ENCODE measurements at places on chromosomes 2 and 18.
A peak's percentile ranks its signal among the peaks of the same experiment; 100 is the strongest.

GRCh38 chr2:156398176-156398575 lies 38.0 kb upstream of the GPD2 start:
- no peak for DNase-seq

GRCh38 chr2:127115471-127116199 lies 8.7 kb upstream of the BIN1 start:
- DNase-seq: no peak

DNA sequence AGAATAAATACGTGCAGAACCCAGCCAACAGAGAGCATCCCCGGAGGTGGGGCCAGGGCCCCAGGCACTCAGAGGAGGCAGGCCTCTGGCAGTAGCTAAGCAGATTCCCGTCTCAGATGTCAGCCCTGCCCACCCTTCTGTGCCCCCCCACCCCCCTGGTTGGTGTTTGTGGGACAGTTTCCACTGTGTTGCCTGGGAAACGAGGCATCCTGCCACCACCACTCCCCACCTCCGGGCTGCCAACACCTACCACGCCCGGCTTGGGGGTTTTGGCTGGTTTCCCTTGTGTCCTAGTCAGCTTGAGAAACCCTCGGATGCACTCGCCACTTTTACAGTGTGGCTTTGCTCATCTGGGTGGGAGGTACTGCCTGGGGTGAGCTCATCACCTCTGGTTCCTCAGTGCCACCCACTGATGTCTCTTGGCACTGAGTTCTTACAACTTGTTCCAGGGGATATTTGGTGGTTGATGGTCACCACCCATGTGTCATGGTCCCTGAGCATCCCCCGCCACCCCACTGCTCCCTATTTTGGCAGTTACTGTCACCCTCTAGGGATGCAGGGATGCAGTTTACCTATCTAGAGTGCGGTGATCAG lies 72.4 kb upstream of the YWHAQ start:
- no peak for DNase-seq

DNA sequence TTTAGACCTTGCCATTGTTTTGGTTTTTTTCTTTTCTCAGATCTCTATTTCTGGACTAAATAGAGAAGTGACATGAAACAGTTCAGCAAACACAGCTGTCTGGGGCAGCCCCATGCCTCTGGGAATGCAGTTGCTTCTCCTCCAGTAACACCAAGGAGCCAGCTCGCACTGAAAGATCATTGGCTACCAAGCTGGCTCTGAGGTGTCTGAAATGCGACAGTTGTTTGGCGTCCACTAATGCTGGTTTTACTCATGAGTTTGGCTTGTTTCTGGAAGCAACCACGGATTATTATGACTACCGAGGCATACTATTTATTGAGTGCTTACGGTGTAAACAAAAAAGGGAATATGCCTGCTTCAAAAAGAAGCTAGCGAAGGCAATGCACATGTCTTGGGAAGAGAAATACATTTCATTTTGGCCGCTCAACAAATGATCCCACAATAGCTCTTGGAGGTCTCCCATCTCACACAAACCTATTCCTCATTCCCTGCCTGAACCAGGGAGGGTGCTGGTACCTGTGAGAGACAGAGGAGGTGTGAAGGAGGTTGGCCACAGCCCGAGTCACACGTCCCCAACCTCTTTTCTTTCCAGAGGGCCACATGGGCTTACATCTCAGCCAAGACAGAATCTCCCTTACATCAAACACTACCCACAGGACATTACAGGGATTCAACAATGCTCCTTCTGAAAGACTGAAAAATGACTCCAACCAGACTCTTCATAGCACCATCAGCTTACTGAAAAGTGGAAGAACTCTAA lies 37.5 kb upstream of the NEB start:
- DNase-seq: peak; percentile 24

- DNase-seq: no peak
These were observed 30.7 kb upstream of the CD302 start for GRCh38 chr2:159828738-159829137.

DNA sequence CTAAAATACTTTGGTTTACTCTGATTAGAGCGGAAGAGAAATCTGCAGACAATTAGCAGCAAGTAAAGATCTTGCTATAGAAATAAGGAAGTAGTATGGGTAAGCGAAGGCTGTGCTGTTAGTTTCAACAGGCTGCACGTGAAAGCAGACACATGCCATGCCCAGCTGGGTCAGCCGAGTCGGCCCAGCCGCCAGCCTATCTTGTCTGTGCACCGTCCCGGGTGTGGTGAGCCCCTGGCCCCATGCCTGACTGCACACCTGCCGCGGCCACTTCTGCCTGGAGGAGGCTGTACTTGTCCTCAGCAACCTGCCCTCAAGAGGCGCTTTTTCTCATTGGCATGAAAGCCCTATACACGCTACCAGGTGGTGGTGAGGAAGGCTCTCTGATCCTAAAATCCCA lies 185.5 kb downstream of the SEPTIN10 start:
- DNase-seq: no peak

GRCh38 chr2:227848146-227848545 lies 23.3 kb upstream of the DAW1 start:
- DNase-seq: no peak

DNA sequence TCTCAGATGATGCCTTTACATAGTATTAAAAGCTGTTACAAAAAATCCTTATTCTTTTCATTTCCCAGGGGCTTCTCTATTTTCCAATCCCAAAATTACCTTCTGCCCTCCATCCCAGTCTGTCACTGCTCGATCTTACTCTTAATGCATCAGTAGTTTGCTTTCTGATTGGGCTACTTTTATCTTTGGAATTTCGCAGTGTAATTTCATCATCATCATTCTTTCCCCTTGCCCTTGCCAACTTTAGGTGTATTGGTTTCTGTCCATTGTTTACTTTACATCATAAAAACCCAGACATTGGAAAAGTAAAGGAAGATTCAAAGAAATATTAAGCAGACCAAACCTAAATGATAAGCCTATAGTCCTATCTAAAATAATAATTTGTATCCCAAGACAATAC lies 457.2 kb downstream of the PIK3C3 start:
- no peak for DNase-seq

GRCh38 chr2:233486778-233487552 lies 79.6 kb downstream of the USP40 start:
- DNase-seq: no peak

DNA sequence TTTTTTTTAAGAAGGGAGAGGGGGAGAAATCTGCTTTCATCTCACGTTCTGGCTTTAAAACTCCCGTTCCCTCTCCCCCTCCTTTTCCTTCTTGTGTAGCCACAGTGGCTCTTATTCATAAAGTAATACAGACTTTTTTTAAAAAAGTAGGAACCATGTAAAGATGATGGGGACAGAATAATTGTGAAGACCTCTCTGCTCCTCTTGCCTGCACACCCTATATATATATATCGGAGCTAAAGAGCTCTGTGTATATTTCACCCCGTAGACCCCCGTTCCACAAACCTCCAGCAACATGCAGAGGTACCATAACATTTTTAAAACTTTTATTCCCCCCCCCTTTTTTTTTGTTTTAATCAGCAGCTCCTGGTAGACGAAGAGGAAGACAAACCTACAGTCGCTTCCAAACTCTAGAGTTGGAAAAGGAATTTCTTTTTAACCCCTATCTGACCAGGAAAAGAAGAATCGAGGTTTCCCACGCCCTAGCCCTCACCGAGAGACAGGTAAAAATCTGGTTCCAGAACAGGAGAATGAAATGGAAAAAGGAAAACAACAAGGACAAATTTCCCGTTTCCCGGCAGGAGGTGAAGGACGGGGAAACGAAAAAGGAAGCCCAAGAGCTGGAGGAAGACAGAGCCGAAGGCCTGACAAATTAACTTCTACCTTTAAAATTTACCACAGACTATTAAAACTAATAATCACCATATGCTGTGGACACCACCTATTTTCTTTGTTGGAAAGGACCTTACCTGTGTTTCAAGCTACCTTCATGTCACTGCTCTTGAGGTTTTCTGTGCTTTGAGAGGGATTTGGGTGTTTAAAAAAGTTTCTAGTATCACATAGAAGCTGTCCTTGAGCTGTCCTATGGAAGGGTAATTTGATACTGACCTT lies 1.7 kb downstream of the HOXD8 start:
- no peak for DNase-seq

DNA sequence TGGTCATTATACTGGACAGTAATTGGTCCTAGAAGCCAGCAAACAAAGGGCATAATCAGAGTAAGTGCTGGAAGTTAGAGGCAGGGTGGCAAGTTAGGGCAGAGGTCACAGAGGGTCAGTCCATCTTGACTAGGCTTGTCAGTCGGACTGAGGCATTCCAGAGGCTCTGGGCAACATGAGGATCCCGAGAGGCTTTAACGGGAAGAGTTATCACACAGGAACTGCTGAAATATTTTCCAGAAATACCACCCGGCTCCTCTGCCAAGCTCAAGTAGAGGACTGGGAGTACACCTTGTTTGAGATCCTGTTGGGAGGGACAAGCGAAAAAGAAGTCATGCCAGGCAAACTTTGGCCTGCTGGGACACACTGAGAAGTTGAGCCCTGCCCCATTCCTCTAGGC lies 13.7 kb downstream of the C2orf81 start:
- DNase-seq: no peak

DNA sequence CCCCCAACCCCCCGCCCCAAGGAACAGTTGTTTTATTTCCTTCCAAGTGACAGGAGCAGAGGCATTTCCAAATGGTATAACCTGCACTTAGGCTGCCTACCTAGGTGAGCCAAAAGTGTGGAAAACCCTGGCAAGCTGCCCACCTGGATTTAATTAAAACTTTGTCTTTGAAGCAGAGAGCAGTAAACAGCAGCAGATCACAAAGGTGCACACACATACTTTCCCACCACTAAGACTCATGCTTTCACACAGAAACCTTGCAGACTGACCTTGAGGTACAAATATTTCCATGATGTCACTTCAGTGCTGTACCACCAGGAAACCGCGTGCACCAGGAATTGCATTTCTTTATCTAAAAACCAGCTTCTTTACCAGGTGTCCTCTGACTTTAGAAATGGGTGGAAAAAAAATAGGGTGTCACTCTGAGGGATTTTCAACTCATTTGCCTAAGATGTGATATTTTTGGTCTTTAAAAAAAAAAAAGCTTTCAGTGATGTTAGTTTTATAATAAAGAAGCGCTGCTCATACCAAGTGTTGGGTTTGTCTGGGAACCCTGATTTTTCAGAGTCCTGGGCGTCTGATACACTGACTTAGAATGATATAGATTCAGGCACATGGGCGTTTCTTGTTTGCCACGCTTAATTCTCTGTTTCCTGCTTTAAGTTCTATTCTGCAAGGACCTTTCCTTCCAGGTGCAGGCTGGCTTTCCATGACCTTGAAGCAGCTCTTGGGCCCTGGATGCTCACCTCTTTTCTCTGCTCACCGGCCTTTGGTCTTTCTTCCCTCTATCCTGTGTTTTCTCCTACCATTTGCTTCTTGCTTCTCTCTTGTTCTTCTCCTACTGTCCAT lies 70.7 kb upstream of the BCL2L11 start:
- no peak for DNase-seq

DNA sequence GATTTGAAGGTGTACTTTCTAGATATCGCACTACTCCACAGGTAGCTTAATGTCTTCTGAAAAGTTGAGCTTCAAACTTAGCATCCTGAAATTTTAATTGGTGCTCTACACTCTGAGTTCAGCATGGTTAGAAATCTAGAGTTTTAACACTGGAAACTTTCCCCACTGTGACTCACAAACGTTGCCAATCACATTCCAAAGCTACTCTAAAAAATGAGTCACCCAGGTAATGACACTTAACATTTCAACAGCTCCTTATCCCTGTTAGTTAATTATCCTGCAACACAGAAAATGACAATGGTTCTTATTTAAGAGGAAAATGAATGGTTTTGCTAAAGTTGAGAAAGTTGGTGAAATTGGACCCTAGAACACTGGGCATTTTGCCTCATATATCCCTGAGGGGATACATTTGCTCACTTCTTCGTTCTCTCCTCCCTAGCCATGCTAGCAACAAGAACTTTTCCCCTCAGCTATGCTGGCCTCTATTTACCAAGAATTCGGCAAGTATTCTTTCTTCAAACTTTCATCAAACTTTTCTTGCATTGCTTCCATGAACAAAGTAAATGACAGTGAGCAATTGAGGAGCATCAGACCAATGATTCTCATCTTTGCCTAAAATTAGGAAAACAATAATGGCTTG lies 1024.1 kb upstream of the KLHL29 start:
- DNase-seq: no peak

GRCh38 chr2:234300391-234300925 lies 196.4 kb downstream of the ARL4C start:
- no peak for DNase-seq

DNA sequence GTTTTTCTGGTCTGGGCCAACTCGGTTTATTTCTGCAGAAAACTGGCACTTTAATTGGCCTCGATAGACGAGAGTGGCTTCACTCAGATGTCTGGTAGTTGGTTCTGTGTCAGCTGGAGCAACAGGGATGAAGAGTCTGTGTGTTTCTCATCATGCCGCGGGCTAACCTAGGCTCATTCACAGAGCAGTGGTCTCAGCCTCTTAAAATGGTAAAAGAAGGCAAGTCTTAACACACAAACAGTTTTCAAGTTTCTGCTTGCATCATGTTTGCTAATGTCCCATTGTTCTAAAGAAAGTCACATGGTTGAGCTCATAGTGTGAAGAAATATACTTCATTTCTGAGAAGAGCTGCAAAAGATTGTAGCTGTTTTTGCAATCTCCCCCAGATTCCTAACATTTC lies 37.5 kb upstream of the ANXA4 start:
- DNase-seq: no peak

GRCh38 chr2:109080757-109081156 lies 48.2 kb upstream of the SH3RF3 start:
- DNase-seq: no peak

DNA sequence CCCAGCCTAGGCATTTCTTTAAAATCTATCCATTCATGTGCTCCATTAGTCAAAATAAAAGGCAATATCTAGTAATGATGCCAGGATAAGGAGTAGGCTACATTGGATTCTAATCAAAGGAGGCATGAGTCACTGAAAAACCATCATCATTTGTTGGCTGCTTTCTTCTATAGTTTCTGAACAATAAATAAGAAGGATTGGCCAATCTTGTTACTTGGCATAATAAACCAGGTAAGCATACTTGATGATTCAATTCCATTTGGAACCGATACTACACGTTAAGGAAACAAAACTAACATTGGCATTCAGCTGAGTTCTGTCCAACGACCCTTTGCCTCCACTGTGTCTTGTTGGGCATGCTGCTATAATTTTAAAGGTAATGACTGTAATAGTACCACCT lies 27.2 kb downstream of the ATP8B1 start:
- DNase-seq: no peak

- no peak for DNase-seq
These were observed 8.6 kb downstream of the DNAJB2 start for GRCh38 chr2:219287580-219288265.

DNA sequence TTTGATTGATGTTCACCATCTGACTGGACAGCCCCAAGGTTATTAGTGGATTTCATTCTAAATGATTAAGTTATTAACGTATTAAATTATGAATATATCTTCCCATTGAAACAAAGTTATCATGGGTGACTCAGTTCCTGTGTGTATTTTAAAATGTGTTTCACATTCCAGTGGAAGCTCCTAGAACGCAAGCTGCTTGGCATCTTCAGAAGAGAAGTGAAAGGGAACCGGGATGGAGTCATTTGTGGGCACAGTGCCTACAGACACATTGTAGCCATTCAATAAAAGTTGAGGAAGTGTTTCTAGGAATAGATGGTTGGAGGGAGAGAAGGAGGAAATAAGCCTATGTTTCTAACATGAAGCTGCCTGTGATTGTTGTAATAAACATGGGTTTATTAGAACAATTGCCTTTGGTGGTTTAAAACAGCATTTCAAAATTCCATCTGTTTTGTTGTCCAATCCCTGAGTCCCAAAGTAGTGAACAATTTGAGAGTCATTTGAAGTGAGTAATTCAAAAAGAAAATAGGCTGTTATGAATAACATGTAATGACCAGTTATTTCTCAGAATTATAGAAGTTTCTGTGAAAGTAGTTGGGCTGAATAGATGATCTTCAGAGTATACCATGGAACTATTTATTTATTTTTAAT lies 143.5 kb downstream of the PKP4 start:
- peak; percentile 29 for DNase-seq

GRCh38 chr2:4844881-4845280 lies 847.3 kb upstream of the SOX11 start:
- DNase-seq: no peak

All from globus pallidus (tissue), 1 donor.